ENCODE measurements at places on chromosomes 3 and 15.
A peak's percentile ranks its signal among the peaks of the same experiment; 100 is the strongest.

DNA sequence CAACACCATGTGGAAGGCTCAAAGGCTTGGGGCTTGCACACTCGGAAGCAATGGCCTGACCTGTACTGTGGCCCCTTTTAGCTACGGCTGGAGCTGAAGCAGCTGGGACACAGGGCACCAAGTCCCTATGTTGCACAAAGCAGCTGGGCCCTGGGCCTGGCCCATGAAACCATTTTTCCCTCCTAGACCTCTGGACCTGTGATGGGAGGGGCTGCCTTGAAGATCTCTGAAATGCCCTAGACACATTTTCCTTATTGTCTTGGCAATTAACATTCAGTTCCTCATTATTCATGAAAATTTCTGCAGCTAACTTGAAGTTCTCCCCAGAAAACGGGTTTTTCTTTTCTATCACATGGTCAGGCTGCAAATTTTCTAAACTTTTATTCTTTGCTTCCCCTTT is 85.6 kb upstream of the ALDH1A3 start:
- no peak for DNase-seq

- DNase-seq: no peak
Measured at GRCh38 chr3:14467814-14468620, 65.6 kb downstream of the SLC6A6 start.

- no peak for DNase-seq
Measured at GRCh38 chr3:20646425-20646824, 460.4 kb upstream of the SGO1 start.

DNA sequence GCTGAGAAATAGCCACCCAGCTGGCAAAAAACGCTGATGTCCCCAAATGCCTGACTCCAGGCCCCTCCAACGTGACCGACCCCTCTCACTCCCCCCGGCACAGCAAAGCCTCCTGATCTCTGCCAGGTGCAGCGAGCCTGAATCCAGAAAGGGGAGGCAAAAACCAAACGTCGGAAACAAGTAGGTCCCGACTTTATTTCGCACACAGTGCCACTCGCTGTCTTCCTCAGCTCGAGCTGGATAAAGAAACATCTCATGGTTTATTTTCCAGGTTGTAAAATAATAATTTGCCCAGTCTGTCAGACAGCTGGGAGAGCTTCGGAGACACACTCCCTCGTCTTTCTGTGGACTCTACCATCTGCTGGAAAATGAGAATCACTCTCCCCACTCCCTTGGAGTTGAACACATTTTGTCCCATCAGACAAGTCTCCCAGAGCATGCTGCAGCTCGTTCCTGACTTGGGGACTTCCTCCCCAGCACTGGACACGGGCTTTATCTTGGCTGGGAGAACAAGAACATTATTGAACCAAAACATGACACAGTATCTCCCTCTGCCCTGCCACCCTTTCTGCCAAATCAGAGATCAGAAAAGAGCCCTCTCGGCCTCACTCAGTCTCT is 142.8 kb downstream of the NUP210 start:
- no peak for DNase-seq

GRCh38 chr3:191340966-191341365 is 10.6 kb upstream of the UTS2B start:
- no peak for DNase-seq

DNA sequence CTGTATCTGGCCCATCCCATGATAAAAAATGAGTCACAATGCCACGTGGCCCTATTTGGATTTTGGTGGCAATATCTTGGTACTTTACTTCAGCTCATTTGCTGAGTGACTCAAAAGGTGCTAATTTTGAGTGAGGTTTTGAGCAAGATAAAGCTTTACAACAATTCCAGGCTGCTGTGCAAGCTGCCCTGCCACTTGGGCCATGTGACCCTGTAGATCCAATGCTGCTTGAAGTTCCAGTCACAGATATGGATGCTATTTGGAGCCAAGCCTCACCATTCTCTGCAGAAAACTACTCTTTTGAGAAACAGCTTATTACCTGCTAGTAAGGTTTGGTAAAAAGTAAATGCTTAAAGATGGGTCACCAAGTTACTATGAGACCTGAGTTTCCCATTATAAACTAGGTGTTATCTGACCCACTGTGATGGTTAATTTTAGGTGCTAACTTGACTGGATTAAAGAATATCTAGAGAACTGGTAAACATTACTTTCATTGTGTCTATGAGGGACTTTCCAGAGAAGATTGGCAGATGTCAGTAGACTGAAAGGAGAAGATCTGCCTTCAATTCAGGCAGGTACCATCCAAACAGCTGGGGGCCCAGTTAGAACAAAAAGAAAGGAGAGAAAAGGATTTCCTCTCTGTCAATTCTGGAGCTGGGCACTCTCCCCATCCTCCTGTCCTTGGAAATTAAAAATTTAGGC is 1083.9 kb downstream of the DIPK2A start:
- no peak for DNase-seq

DNA sequence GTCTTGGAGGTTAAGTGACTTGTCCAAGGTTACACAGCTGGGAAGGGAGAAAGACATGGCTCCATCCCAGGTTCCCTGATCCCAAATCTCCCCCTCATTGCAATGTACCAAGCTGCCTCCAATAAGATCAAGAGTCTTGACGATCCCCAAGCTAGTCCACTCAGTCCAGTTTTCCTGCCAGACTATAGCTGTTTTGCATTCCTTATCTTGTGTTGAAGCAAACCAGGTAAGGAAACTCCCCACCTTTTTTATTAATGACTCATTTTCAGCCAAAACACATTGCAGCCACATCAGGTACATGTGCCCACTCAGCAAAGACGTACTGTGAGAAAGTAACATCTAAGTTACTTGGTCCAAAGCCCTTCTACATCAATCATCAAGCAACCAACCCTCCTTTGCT is 41.9 kb downstream of the LIPC start:
- DNase-seq: peak; percentile 51

- DNase-seq: no peak
Measured at GRCh38 chr3:101660714-101661113, 16.2 kb downstream of the ZBTB11 start.

DNA sequence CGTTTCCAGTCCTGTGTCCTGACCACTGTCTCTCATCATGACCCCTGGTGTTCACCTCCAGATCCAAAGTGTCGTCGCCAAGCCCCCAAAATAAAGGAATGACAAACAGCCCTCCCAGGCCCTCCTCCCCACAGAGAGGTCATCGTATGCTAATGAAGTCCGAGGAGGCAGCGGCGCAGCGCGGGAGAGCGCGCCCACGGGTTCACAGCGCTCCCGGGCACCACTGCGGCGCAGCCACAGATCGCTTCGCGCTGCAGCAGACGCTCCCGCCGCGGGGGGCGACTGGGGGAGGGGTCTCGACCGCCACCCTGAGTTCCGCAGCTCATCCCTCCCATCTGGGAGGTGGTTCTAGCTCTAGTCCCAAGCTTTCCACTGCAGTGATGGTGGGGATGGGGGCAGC is 1.3 kb downstream of the DGKG start:
- no peak for DNase-seq

- no peak for DNase-seq
Measured at GRCh38 chr3:45066109-45066801, 40.2 kb downstream of the CLEC3B start.
